ENCODE measurements at places on chromosomes 1 and 21.

GRCh38 chr1:172582889-172583288 is 49.9 kb downstream of the SUCO start:
- no peak for DNase-seq

DNA sequence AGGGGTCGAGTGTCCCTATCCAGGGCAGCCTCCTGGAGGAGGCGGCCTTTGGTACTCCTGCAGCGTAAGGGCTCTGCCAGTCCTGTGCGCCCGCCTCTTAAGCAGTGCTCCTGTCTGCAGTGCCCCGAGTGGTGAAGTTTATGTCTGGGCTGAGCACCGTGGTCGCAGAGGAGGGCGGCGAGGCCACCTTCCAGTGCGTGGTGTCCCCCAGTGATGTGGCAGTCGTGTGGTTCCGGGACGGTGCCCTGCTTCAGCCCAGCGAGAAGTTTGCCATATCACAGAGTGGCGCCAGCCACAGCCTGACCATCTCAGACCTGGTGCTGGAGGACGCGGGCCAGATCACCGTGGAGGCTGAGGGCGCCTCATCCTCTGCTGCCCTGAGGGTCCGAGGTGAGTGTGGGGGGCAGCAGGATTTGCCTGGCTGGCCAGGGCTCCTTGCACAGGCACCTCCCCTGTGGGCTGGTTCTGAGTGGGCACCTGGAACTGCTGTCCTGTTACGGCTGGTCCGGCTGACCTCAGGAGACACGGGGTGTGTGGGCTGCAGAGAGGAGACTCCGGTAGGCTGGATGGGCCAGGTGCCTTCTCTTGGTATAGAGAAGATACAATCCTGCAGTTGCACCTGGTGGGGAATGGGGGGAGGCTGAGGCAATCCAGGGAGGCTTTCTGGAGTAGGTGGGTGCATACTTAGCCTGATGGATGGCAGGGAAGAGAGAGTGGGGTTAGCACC is 66.8 kb downstream of the OBSCN start:
- no peak for DNase-seq

- DNase-seq = no peak
These were observed 39.8 kb downstream of the PTPN14 start for GRCh38 chr1:214511639-214511998.

DNA sequence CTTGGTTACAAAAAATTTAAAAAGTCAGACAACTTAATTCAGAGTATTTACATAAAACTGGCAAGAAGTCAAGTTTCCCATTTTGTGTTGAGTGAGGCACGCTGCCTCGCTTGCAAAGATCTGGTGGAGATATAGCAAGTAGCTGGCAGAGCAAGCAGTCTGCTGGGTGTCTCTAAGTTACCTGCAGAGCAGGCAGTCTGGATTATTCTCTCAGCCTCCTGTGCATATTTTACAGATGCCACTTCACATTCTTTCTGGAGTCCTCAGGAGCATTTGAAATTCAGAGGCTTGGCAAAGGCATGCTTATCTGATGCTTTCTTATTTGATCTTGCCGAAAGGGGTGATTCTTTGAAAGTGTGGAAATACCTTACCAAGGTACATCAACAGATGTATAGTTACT is 640.4 kb upstream of the ADGRL4 start:
- no peak for DNase-seq

DNA sequence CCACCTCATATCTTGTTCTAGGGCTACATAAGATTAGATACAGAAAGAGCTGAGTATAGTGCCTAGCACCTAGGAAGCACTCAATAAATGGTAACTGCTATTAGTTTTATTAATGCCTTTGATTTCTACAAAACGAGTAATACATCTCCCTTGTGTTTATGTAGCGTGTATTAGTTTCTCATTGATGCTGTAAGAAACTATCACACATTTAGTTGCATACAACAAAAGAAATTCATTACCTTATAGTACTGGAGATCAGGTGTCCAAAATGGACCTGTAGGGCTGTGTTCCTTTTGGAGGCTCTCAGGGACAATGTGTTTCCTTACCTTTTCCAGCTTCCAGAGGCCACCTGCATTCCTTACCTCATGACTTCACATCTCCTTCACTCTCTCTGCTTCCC is 961 bp upstream of the ERO1B start:
- no peak for DNase-seq

- DNase-seq = no peak
These were observed 11.1 kb upstream of the SSX2IP start for GRCh38 chr1:84701376-84701775.

- no peak for DNase-seq
These were observed 257.1 kb upstream of the GREM2 start for GRCh38 chr1:240869071-240869470.

GRCh38 chr1:145692785-145693443 is 14.3 kb downstream of the PDZK1 start:
- no peak for DNase-seq

DNA sequence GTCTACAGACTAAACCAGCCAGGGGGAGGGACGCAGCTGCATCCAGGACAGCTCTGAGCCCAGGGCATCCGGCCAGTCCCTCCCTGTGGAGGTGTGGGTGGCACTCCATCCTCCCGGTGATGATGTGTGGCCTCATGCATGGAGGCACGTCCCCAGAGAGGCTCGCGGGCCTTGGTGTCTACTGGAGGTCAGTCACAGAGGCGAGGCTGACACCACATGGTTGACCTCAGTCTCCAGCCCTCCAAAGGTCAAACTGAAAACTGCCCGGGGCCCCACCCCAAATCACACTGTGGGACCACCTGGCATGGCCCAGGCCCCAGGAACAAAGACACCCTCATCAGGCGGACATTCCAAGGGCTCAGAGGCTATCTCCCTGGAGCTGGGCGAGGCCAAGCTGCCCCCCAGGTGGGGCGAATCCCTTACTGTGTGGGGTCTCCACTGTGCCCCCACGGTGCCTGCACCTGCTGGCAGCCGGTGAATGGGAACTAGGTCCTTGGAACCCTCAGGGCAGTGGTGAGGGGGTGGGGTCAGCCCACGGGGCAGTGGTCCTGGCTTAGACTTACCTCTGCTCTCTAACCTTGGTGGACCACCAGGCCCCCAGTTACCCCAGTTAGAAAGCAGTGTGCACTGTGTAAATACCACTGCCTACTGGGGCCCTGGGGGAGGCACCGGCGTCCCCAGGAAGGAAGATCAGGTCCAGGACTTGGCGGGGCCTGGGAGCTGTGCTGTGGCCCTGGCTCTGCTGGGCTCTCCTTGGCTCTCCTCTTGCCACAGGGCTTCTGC is 49.1 kb downstream of the TRPM2 start:
- no peak for DNase-seq

- peak; percentile 90 for DNase-seq
These were observed 79.0 kb upstream of the NFASC start for GRCh38 chr1:204791453-204792353.

GRCh38 chr1:46642115-46642680 is 25.6 kb upstream of the MOB3C start:
- DNase-seq = no peak

- DNase-seq = no peak
These were observed 367.2 kb upstream of the B3GALT2 start for GRCh38 chr1:193553564-193553963.

- DNase-seq = no peak
These were observed 71.1 kb downstream of the NPHP4 start for GRCh38 chr1:5921129-5921528.

GRCh38 chr1:227869851-227870305 is 54.4 kb downstream of the PRSS38 start:
- no peak for DNase-seq

DNA sequence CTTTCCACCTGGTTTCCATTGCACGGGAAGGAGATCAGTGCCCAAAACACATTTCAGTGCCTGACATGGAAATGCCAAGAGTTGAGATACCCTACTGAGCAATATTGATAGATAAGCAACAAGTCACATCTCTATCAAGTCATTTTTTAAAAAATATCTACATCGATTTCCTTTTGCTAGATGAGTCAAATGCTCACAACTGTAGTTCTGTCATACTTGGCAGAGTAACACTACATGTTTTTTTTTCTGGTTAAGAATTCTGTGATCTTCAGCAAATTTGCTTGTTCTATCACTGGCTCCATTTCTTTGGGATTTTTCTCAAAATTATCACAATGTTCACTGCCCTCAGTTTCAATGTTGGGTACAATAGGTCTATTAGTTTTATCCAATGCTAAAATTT is 145.4 kb downstream of the ZC3H11B start:
- DNase-seq = no peak

All from adrenal gland (tissue), 19 donors.